SW 1271 (cell line): ENCODE measurements at places on chromosomes 5 and 9.

DNA sequence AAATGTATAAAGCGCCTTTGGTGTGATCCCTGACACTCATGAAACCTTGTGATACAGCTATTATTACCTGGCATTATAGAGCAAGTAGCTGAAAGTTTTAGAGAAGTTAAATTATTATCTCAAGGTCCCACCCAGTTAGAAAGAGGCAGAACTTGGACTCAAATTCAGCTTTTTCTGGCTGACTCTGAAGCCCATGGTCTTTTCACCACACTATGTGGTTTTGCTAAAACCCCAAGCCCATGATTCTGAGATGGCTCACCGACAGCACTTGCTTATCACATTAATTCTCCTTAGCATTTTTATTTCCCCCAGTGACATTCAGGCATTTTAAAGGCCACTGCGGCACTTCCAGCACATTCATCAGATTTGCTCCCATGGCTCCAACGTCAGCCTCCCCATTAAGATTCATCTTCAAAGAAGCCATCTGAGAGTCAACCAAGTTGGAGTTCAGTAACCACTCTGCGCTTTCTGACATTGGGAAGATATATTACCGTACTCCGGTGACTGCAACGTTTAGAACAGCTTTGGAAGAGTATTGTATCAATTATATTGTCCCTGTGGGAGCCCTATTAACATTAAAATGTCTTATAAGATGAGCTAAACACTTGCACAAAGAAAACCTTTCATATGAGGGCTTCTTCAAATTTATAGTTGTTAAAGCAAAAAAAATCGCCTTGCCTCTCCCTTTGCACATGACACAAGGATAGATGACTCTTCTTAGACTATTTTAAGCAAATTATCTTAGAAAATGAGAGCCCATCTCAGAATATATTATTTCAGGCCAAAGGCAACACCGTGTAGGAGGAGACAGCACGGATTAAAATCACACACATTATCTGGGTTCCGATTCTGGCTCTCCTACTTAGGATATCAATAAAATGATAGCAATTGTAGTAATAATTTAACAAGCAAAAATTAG is 638.1 kb downstream of the ACTL7B start:
- no peak for DNase-seq

GRCh38 chr5:137136991-137137632 is 362.0 kb downstream of the SPOCK1 start:
- no peak for DNase-seq

DNA sequence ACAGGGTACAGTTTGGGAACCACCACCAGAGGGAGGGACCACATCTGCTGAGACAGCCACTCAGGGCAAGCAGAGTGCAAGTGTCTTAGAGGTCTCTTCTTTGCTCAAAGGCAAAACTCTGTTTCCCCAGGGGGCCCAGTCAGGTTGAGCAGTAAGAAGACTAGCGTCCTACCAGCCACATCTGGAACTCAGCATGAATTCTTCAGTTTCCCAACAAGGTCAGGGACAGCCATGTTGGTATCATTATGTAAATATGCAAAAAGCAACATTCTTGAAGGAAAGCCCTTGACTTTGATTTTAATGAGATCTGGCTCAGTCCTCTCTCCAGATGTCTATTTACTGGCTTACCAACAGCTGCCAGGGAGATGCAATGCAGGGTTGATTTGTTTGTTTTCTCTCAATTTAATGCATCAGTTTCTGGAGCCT is 46.7 kb downstream of the TGFBI start:
- DNase-seq: no peak

DNA sequence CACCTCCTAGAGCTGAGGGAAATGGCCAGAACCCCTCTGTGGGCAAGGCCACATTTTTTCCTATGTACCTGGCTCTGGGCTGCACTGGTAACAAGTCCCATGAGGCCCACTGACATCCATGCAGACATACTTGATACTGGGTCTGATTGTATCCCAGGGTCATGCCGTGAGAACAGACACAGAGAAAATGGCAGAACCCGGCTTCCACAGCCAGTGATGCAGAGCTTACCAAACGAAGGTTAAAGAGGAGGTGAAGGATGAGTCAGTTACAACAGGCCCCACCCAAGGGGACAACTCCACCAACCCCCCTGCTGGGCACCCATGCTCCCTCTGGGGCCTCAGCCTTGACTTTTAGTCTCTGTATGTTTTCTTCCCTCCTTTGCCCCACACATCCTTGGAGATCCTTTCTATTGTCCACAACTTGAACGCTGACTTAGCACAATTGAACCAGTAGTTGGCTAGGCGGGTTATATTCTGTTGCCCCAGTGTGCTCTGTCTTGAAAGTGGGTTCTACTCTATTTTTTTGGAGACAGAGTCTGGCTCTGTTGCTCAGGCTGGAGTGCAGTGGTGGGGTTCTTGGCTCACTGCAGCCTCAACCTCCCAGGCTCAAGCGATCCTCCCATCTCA is 93.5 kb downstream of the DAP start:
- DNase-seq: no peak

GRCh38 chr5:1806974-1807373 is 5.8 kb downstream of the NDUFS6 start:
- no peak for DNase-seq
